ENCODE measurements at places on chromosomes 4 and X.

GRCh38 chrX:47222751-47223350 is 4.4 kb downstream of the CDK16 start:
- DNase-seq = no peak

DNA sequence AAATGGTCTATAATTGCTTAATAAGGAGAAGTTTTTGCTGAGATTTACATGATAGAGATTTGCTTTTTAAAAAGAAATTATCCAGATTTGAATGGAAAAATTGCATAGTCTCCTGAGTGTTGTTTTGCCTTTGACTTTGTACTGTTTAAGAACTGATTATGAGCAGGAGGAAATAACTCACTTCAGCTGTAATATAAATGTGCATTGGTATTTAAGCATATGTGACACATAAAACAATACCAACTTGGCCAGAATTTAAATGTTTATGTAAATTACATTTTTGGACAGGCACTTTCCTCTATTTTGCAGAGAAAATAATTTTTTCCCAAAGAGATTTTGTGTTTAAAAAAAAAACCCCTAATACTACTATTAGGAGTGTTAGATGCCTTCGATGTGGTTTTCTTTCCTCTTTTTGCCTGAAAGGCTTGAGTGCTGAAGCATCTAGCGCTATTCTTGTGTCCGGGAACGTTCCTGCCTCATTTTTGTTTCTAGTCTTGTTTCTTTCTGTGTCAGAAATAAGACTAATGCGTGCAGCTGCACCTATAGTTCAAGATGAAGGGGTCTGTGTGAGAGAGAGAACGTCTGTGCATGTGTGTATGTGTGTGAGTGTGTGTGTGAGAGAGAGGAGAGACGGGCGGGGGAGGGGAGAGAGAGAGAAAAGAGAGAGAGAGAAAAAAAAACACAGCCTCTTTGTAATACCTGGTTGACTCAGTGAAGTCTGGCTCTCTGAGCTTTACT is 60.8 kb downstream of the TBL1X start:
- no peak for DNase-seq

GRCh38 chr4:100631281-100631968 is 113.6 kb upstream of the EMCN start:
- DNase-seq = no peak

- peak; percentile 65 for DNase-seq
These were observed 206.3 kb downstream of the SLC7A11 start for GRCh38 chr4:138035781-138036258.

- peak; percentile 55 for DNase-seq
These were observed 738.7 kb upstream of the NDST4 start for GRCh38 chr4:115851918-115852766.

GRCh38 chrX:18534949-18535348 is 109.5 kb downstream of the CDKL5 start:
- DNase-seq = no peak

- DNase-seq = no peak
These were observed 78.0 kb downstream of the ACOX3 start for GRCh38 chr4:8362483-8362882.

DNA sequence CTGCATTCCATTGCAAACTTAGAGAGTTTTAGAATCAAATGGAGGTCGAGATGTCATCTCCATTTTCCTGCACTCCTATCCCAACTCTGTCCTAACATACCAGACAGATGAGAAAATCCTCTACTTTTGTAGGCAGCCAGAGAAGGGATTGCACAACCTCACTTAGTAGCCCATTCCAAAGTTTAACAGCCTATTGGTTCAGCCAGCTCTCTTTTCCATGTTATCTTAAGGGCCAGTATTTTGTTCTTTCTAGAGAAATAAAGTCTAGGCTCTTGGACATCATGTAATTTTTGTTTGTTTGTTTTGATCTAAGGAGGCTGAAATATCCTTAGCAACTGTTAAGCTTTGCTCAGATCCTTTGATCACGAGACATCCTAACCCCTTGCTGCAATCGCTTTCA is 173.0 kb downstream of the COX18 start:
- no peak for DNase-seq

All from HEK293T (cell line).